ENCODE measurements at places on chromosomes 7 and 10. TPM values are rescaled to one million over a fixed set of nuclear protein-coding genes. Genes with fewer than 3 reads are reported as not detected.
A peak's percentile ranks its signal among the peaks of the same experiment; 100 is the strongest.

DNA sequence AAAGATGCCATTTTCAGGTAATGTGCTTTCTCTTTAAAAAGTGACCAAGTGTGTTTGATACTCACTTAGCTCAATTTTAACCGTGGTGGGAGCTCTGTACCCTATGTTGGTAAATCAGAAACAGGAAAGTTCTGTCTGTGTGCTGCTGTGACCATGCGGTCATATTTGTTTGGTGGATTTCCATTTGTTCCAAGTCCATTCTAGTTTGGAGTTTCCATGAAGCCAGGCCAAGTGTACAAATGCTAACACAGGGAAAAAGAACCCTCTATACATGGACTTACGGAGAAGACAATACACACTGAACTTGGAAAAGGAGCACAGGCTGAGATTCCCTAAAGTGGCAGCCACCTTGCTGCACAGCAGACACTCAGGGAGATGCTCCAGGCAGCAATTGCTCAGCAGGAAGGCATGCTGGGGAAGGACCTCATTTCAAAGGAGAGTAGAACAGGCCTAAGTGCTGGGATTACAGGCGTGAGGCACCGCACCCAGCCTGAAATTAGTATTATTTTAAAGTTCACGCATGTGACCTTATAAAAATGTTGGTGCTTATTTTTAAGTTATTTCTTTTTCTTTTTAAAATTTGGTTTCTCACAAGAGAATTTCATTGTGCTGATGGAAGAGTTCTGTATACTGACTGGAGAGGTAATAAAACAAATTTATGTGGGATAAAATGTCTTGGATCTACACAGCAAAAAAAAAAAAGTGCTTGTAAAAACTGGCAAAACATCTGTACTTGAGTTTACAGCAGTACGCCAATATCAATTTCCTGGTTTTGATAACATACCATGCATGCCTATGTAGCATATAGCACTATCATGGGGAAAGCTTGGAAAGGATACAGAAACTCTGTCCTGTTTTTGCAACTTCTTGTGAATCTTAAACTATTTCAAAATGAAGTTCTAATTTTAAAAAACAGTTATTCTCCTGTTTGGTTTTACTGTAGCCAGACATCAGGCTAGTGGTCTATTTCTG, 436.2 kb downstream of the KCNMA1 start:
- no peaks in the 10 kb centered on the region for H3K27me3 ChIP-seq
- peaks cover 23% of the 10 kb centered on the region for H3K4me1 ChIP-seq
- no peaks in the 10 kb centered on the region for H3K36me3 ChIP-seq
- H3K4me3 ChIP-seq: no peak overlapping the region
- peak overlapping the region; percentile 87 for H3K27ac ChIP-seq

DNA sequence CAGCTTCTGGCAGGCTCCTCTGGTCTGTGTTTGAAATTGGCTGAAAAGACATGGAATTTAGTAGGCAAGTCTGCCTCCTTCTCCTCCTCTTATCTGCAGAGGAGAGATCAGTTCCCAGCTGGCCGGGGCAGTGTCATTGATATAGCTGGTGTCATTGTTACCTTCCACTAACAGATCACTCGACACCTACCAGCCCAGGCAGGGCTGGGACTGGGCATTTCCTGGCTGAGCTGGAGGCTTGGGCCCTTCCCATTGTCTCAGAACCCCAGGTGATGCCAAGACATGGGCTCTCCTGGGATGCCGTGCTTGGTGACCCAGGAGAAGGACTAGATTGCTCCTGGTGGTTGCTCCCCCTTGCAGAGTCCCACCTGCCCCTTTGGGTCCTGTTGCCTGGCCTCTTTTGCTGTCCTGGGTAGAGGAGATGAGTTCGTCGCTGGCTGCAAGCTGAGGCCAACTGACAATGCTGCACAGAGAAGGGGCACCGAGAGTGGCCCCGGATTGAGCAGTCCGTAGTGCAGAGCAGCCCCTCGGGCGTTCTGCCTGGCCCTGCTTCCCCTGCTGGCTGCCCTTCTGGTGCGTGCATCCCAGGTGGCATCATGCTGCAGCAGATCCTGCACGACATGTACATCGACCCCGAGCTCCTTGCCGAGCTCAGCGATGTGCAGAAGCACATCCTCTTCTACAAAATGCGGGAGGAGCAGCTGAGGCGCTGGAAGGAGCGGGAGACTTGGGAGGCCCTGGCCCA, at the start of gene SH2D4B:
TSS of gene SH2D4B (plus strand) at position 167 of the 745 bp plus-strand sequence. CDS start at position 597, 430 bp downstream.
- peak; percentile 87 for DNase-seq
- no peaks in the 10 kb centered on the region for H3K36me3 ChIP-seq
- H3K27me3 ChIP-seq: no peaks in the 10 kb centered on the region
- H3K4me3 ChIP-seq: no peak within 1 kb of the TSS
- H3K27ac ChIP-seq: no peak within 1 kb of the TSS
- peaks cover 9% of the 10 kb centered on the region for H3K4me1 ChIP-seq

- H3K4me3 ChIP-seq: no peak overlapping the region
- DNase-seq: no peak
- H3K27me3 ChIP-seq: no peaks in the 10 kb centered on the region
- H3K27ac ChIP-seq: no peak overlapping the region
- H3K36me3 ChIP-seq: no peaks in the 10 kb centered on the region
- no peaks in the 10 kb centered on the region for H3K4me1 ChIP-seq
These were observed 108.8 kb downstream of the ADCYAP1R1 start for GRCh38 chr7:31160941-31161340.

- no peaks in the 10 kb centered on the region for H3K4me1 ChIP-seq
- H3K4me3 ChIP-seq: no peak overlapping the region
- no peak for DNase-seq
- no peak overlapping the region for H3K27ac ChIP-seq
- no peaks in the 10 kb centered on the region for H3K36me3 ChIP-seq
- no peaks in the 10 kb centered on the region for H3K27me3 ChIP-seq
These were observed 11.9 kb upstream of the INPP5F start for GRCh38 chr10:119713744-119714483.

DNA sequence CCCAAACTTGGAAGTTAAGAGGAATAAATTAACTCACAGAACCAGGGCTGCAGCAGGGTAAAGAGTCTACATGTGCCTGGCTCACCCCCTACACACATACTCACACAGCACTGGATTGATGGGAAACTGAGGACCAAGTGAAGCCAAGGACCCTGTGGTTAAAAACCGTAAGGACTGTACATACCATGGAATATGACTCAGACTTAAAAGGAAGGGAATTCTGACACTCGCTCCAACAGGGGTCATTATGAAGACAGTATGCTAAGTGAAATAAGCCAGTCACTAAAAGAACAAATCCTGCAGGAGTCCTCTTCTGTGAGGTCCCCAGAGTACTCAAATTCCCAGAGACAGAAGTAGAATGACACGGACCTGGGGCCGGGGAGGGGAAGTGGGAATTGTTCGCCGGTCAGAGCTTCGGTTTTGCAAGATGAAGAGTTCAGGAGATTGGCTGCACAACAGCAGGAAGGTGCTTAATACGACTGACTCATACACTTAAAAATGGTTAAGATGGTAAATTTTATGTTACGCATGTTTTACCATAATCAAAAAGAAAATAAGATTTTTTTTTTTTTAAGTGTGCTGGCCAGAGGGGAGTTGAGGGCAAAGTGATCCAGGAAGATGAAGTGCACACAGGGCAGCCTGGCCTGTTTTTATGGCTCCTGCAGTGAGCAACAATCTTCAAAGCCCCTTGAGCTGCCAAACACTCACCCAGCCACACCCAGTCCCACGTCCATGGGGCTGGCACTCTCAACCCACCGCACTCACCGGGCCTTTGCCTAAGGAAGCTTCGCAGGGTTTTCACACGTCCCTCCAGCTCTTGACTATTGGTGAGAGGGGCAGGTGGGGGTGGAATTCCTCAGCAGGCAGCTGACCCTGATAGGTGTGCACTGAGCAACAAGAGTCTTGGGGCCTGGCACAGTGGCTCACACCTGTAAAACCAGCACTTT, 26.4 kb downstream of the DRGX start:
- no peak for DNase-seq
- no peak overlapping the region for H3K27ac ChIP-seq
- H3K4me1 ChIP-seq: no peaks in the 10 kb centered on the region

- no peak overlapping the region for H3K27ac ChIP-seq
- no peaks in the 10 kb centered on the region for H3K36me3 ChIP-seq
- DNase-seq: no peak
- H3K4me1 ChIP-seq: no peaks in the 10 kb centered on the region
- no peak overlapping the region for H3K4me3 ChIP-seq
These were observed 142.9 kb downstream of the PTPRN2 start for GRCh38 chr7:158444501-158445420.

DNA sequence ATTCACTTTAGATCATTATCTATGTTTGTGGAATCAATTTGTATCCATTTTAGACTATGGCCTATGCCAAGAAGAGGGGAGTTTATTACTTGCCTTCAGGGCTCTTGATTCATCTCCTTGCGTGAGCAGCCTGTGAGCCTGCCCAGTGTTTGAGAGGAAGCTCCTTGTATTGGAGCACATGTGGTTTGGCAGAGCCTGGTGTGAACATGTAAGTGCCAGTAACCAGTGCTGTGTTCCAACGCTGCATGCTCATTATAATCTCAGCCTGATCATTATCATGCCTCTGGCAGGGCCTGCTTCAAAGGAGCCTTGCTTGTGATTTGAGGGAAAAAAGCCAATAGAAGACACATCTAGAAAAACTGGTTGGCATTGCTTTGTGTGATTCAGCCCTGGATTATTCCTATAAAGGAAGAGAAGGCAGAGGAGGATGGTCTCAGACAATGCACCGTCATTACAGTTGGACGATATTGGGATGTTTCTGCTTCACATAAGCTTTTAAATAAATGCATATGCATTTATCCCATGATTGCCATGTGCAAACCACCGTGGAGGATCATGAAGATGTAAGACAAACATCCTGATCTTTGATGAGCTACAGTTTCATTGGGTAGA, 203.4 kb upstream of the AHR start:
- peaks cover 8% of the 10 kb centered on the region for H3K4me1 ChIP-seq
- no peaks in the 10 kb centered on the region for H3K27me3 ChIP-seq
- no peak for DNase-seq
- no peak overlapping the region for H3K27ac ChIP-seq
- no peaks in the 10 kb centered on the region for H3K36me3 ChIP-seq

DNA sequence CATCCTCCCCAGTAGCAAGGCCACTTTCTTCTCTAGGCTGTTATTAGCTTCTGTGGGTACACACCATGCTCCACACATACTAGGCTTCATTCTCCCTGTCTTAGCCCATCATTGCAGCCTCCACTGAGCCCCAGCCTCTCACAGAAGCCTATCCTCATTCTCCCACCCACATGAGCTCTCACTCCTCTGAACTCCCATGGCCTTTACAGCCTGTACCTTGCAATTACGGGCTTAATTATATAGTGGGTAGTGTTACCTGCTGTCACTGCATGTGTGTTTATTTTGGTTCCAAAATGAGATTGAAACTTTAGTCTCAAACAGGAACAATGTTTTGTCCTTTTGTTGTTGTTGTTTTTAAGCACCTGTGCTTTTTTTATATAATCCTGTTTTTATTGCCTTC, 460.0 kb downstream of the KCNMA1 start:
- H3K4me1 ChIP-seq: peaks cover 42% of the 10 kb centered on the region
- peak overlapping the region; percentile 66 for H3K27ac ChIP-seq
- H3K27me3 ChIP-seq: no peaks in the 10 kb centered on the region

DNA sequence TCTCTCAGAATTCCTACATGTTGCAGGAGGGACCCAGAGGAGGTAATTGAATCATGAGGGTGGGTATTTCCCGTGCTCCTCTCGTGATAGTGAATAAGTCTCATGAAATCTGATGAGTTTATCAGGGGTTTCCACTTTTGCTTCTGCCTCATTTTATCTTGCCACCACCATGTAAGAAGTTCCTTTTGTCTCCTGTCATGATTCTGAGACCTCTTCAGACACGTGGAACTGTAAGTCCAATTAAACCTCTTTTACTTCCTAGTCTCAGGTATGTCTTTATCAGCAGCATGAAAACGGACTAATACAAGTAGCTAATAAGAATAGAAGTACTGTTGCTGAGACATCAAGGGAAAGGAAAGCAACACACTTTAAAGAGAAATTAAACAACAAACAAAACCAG, 143.4 kb downstream of the CCDC71L start:
- no peaks in the 10 kb centered on the region for H3K4me1 ChIP-seq
- no peaks in the 10 kb centered on the region for H3K27me3 ChIP-seq
- H3K36me3 ChIP-seq: no peaks in the 10 kb centered on the region
- no peak for DNase-seq
- no peak overlapping the region for H3K27ac ChIP-seq

DNA sequence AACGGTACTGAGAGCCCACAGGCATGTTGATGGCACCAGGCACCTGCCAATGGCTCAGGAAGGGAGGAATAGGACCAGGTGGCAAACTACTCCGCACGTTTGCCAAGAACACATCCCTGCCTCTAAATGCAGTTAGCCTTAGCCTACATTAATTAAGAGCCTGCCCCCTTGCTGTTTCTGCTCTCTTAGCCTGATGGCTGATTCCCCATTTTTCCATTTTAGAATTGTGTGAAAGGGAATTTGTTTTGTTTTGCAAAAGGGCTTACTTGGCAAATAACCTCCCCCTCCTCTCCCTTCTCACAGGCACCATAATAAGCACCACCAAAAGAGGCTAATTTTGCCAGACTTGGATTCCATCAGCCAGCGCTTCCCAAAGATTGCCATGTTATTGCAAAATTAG, 1203.2 kb downstream of the SORCS3 start:
- no peak overlapping the region for H3K27ac ChIP-seq
- H3K4me1 ChIP-seq: no peaks in the 10 kb centered on the region
- no peak overlapping the region for H3K4me3 ChIP-seq
- no peaks in the 10 kb centered on the region for H3K36me3 ChIP-seq
- no peak for DNase-seq

- H3K4me1 ChIP-seq: peaks cover 22% of the 10 kb centered on the region
- H3K36me3 ChIP-seq: no peaks in the 10 kb centered on the region
- no peaks in the 10 kb centered on the region for H3K27me3 ChIP-seq
- no peak for DNase-seq
- peak overlapping the region; percentile 1 for H3K4me3 ChIP-seq
These were observed 84.8 kb upstream of the CCDC6 start for GRCh38 chr10:59991117-59991516.

- no peak for DNase-seq
- no peak overlapping the region for H3K27ac ChIP-seq
These were observed 99.4 kb downstream of the ZMIZ1 start for GRCh38 chr10:79168210-79168609.

DNA sequence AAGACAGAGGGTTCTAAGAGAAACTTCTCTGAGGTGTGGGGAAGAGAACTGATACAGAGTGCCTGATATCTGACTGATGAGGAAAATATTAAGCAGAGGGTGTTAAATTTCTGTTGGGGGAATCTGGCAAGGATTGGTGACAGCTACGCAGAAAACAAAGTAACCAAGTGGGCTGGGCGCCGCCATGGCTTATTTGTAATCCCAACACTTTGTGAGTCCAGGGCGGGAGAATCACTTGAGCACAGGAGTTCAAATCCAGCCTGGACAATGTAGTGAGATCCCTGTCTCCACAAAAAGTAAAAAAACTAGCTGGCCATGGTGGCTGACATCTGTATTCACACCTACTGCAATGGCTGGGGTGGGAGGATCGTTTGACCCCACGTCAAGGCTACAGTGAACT, 2.1 kb upstream of the C7orf25 start:
- H3K4me3 ChIP-seq: no peak overlapping the region
- peaks cover 11% of the 10 kb centered on the region for H3K36me3 ChIP-seq
- H3K27me3 ChIP-seq: no peaks in the 10 kb centered on the region

- H3K36me3 ChIP-seq: no peaks in the 10 kb centered on the region
- DNase-seq: no peak
- H3K4me1 ChIP-seq: no peaks in the 10 kb centered on the region
- H3K27me3 ChIP-seq: no peaks in the 10 kb centered on the region
These were observed 34.1 kb downstream of the OSBPL3 start for GRCh38 chr7:24945899-24946298.

Gene PUS7
- total RNA-seq: 12.6 TPM

Gene NEUROD6
- not detected for total RNA-seq

Gene ASZ1
- not detected for total RNA-seq

Gene ARHGEF35
- total RNA-seq: 1.7 TPM

Gene VENTX
- total RNA-seq: 2.5 TPM

Gene INA
- 1.6 TPM for total RNA-seq
